T-helper 9 cell (primary cell): ENCODE measurements at places on chromosomes 7 and 10.

GRCh38 chr7:154729056-154729455, 273.9 kb downstream of the PAXIP1 start:
- no peak for DNase-seq

- peak; percentile 24 for DNase-seq
Measured at GRCh38 chr10:101120884-101121653, 10.0 kb upstream of the TLX1 start.

- no peak for DNase-seq
Measured at GRCh38 chr10:5360318-5360915, 4.3 kb upstream of the UCN3 start.

GRCh38 chr10:61529208-61529607, 76.0 kb upstream of the TMEM26 start:
- no peak for DNase-seq

DNA sequence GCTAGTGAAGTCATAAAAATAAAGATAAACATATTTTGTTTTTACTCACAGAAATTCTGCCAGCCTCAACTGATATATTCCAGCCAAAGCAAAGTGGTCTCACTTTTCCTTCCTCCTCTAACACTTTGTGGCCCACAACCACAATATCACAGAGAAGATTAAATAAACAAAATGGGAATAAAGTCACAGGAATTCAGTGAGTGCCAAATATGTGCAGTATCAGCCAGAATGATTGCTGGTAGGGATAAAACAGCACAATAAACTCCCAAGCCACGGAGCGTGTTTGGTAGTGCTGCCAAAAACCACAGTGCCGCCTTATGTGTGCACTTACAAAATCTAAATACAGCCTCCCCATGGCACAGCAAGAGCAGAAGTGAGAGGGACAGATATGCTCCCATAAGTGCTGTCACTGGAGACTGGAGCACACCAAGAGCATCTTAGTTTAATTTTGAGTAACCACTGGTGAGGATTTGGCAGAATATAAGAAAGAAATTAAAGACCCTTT, 155.8 kb downstream of the POM121L12 start:
- DNase-seq, result no peak

- no peak for DNase-seq
Measured at GRCh38 chr10:125692601-125693523, 9.9 kb upstream of the TEX36 start.

- DNase-seq, result no peak
Measured at GRCh38 chr7:138460176-138460648, at the start of gene TRIM24. Gene TRIM24 (plus strand): TSS chr7:138460259. CDS start chr7:138460549, 290 bp downstream.

DNA sequence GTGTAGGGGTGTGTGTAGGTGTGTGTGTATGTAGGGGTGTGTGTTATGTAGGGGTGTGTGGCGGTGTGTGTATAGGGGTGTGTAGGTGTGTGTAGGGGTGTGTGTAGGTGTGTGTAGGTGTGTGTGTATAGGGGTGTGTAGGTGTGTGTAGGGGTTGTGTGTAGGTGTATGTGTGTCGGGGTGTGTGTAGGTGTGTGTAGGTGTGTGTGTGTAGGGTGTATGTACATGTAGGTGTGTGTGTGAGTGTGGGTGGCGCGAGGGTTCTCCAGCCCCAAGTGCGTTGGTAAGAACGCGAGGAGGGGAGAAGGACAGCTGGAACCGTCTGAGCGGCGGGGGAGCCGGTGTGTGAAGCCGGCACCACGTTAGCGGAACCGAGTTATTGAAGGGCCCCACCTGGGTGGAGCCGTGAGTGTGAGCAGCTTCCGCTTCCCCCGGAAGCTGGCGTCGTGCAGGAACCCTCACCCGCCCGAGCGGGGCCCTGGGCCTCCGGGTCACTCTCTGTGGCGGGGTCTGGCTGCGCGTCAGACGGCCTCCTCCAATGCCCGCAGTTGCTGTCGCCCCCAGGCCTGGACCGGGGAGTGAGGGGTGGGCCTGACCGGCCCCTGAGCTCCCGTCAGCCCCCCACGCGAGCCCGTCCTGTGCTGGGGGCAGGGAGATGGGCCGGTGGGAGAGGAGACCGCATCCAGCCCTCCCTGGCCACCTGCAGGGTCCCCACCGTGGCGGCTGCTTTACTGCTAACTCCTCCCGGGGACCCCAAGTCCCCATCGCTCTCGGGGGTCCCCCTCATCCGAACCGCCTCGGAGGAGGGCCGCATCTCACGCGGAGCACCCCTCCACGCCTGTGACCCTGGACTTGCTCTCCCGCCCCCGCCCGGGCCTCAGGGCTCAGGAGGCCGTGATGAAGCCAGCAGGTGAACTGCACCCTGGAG, 49.6 kb upstream of the PSMG3 start:
- DNase-seq, result no peak

DNA sequence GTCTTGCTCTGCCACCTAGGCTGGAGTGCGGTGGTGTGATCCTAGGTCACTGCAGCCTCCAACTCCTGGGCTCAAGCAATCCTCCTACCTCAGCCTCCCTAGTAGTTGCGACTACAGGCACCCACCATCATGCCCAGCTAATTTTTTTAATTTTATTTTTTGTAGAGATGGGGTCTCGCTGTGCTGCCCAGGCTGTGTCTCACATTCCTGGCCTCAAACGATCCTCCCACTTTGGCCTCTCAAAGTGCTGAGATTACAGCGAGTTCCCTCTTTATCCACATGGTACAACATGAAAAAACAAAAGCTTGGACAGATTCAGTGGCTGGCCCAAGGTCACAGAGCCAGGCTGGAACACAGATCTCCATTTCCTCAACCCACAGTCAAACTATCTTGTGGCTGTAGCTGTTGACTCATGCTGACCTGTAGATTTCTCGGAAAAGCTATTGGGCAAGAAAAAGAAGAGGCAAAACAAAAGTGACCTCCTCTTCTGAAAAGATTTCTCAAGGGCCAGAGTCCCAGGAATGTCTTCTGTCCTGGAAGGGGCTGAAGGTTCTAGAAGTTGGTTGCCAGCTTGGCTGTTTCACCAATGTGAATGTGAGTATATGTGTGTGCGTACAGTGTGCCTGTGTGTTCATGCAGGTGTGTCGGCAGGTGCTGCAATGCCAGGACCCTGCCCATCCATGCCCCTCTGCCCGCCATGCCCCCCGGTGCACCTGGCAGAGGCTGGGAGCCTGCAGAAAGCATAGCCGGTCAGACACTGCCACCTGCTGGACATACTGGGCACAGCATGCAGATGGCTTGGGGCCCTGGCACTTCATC, 28.4 kb downstream of the TMEM130 start:
- DNase-seq, result peak; percentile 67

DNA sequence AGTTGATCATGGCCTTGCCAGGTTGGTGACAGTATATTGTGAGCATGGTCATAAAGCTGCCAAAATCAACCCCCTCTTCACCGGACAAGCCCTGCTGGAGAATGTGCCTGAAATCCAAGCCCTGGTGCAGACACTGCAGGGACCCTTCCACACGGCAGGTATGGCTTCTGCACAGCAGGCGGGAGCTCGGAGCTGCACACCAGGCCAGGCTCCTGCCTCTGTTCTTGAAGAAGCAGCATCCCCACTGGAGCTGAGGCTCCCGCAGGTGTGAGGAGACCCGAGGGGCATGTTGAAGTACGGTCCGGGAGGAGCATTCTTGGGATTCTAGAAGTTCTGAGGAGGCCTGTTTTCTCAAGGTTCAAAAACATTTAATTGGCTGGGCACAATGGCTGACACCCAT, 12.7 kb downstream of the DHTKD1 start:
- DNase-seq, result no peak

- no peak for DNase-seq
Measured at GRCh38 chr7:139541600-139542307, 18.3 kb downstream of the CLEC2L start.

DNA sequence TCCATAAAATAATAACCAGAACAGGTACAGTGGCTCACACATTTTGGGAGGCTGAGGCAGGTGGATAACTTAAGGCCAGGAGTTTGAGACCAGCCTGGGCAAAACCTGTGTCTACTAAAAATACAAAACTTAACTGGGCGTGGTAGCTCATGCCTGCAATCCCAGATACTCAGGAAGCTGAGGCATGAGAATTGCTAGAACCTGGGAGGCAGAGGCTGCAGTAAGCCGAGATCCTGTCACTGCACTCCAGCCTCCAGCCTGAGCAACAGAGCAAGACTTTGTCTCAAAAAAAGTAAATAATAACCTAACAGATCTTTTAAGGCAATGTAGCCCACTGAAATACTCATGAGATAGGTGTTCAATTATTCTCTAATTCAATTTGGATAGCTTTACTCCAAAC, 107.1 kb upstream of the ASAH2 start:
- DNase-seq, result no peak

GRCh38 chr10:76190634-76191270, 759.3 kb downstream of the LRMDA start:
- DNase-seq, result no peak

DNA sequence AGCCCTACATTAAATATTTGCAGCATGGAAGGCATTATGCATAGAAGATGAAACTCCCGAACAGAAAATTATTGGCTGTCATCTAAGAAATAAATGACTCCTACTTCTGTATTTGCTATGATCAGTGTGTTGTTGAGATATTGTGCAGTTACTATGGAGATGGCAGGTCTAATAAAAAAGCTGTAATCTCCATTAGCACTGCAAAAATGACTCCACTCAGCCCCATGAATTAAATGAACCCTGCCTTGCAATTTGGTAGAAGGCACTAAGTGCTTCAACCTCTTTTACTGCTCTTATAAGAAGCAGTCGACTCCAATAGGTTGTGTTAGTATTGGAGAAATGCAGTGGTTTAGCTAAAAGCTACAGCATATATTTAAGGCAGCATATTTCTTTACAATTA, 290.0 kb upstream of the PHYHIPL start:
- DNase-seq, result no peak

- no peak for DNase-seq
Measured at GRCh38 chr7:64541438-64542359, 21.2 kb downstream of the ZNF680 start.

DNA sequence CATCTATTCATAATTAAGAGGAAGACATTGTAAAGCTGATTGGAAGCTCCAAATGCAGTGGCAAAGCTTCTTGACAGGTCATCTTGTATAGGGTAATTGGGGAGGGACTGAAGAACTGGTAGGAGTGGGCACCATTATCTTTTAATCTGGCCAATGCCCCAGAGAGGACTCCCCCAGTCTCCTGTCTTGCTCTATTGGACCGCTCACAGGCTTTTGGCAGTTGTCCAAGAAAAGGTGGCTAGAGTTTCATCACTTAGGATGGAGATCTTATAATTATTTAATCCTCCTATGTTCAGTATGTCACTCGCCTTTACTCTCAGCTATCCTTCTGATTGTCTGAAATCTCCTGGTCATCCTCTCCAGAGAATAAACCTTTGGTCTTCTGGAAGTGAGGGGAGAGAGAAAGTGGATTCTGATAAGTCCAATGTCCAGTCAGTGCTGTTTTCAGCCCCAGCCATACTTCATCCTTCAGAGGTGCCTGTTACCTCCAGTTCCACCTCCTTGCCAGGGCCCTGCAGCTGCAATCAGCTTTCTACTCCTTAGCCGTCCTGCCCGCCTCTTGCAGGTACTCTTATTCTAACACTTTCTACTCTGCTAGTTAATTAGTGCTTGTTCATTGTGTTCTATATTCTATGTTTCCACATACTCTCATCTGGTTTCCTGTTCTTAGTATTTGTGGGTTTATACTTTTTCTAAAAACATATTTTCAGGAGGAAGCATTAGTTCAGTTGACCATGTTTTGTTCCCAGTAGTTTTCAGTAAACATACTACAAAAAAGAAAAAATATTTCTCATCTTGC, 241.6 kb downstream of the NSUN6 start:
- no peak for DNase-seq

DNA sequence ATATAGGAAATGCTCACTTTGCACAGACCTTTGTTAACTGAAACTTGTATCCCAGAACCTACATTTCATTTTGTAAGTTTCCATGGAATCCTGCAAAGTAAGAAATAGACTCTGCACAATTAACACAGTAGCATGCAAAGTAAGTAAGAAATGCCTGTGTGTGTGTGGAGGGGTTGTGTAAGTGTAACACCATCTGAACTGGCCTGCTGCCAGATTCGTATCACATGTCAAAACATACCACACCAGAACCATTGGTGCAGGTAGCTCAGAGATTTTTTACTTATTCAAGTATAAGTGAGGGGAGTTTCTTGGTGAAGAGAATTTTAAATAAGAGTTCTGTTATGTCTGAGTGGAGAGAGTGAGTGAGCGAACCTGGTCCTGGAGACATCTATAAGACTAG, 17.9 kb upstream of the DDX21 start:
- no peak for DNase-seq

GRCh38 chr10:118467200-118467599, 125.1 kb upstream of the FAM204A start:
- DNase-seq, result no peak

GRCh38 chr7:30199271-30199670, 64.5 kb downstream of the MTURN start:
- DNase-seq, result no peak

GRCh38 chr7:158963771-158964241, 107.4 kb downstream of the DYNC2I1 start:
- no peak for DNase-seq

DNA sequence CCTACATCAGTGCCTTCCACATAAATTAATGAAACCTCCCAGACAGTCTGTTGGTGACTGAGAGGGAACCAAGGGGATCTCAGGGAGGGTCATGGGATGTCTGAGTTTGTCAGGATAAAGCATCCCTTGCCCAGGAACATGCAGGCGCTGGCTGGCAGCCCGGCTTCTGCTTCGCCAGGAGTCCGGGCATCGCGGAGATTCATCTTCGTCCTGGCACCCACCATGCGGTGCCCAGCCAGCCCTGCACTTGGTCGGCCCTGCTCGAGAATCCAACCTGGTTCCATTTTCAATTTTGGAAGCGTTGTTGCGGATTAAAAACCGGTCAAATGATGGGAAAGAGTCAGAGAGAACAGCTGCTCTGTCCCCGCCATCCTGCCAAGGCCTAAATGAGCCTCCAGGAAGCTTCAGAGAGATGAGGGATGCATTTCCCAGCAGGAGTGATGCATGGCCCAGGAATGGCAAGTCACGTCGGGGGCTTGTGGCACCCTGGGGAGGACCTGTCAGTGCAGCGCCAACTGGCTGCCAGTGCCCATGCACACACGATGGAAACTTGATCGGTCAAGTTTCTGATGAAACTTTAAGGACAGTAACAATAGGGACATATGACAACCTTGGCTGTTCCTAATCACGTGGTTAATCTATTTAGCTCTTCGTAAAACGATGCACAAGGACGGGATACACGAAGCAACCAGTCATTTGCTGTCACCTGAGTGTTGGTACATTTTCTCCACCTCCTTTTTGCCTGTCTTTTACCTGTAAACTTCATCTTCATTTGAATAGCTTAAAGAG, 260.8 kb upstream of the MKI67 start:
- no peak for DNase-seq

DNA sequence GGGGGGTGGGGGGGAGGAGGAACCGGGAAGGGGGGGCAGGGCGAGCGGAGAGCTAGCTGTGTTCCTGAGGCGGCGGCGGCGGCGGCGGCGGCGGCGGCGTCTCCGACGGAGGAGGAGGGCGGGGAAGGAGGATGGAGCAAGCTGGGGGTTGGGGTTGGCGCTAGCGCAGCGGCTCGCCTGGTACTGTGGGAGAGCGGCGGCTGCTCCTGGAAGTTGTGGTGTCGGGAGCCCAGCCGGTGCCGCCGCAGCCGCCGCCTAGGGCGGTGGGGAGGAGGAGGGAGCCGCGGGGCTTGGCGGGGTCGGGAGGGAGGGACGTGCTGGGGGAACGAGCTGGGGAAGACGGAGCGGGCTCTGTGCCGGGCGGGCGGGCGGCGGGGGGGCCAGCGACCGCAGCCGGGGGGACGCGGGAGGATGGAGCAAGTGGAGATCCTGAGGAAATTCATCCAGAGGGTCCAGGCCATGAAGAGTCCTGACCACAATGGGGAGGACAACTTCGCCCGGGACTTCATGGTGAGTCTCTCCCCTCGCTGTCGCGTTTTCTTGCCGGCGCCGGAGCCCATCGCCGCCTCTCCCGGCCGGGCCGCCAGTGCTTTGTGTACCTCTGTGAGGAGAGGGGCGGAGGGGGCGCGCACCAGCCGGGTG, at the start of gene PTPN12:
TSS of gene PTPN12 (plus strand) at position 160 of the 642 bp plus-strand sequence. CDS start at position 412, 252 bp downstream.
- DNase-seq, result peak; percentile 34
